Activated CD4-positive, alpha-beta memory T cell treated with anti-CD3 and anti-CD28 coated beads for 36 hours (primary cell): ENCODE measurements at places on chromosomes 4 and X. TPM values are rescaled to one million over a fixed set of nuclear protein-coding genes. Genes with fewer than 3 reads are reported as not detected.

DCLK2 gene
- not detected for total RNA-seq

PGAM4 gene
- 1.9 TPM for total RNA-seq

MTTP gene
- not detected for total RNA-seq

KLF8 gene
- 3.2 TPM for total RNA-seq

GAGE12E gene
- total RNA-seq: not detected

CXCL11 gene
- not detected for total RNA-seq

AFF2 gene
- 0.36 TPM for total RNA-seq

USP17L30 gene
- total RNA-seq: not detected

DLG3 gene
- 25.4 TPM for total RNA-seq

FRMD7 gene
- not detected for total RNA-seq

NPY5R gene
- not detected for total RNA-seq

PNMA6F gene
- not detected for total RNA-seq

PLAC1 gene
- 0.31 TPM for total RNA-seq

ADH1B gene
- total RNA-seq: not detected

TLR8 gene
- not detected for total RNA-seq

FAM200B gene
- 8.9 TPM for total RNA-seq

PDGFRA gene
- not detected for total RNA-seq

GLRB gene
- total RNA-seq: not detected

POF1B gene
- 0.21 TPM for total RNA-seq

ZNF157 gene
- total RNA-seq: 0.53 TPM

DAPP1 gene
- total RNA-seq: 23.6 TPM

RLIM gene
- total RNA-seq: 37.5 TPM

SLC9A7 gene
- total RNA-seq: 17.8 TPM

HSFX1 gene
- 0.43 TPM for total RNA-seq

FOXP3 gene
- total RNA-seq: 23.1 TPM

XIAP gene
- 36.1 TPM for total RNA-seq

CDKL5 gene
- total RNA-seq: 1.4 TPM

TLR1 gene
- total RNA-seq: 1.5 TPM

SMIM9 gene
- total RNA-seq: not detected

IDH3G gene
- 51.5 TPM for total RNA-seq

NHSL2 gene
- 0.97 TPM for total RNA-seq

FAM50A gene
- total RNA-seq: 61.9 TPM

AFP gene
- total RNA-seq: not detected

DMRTC1 gene
- total RNA-seq: not detected

PHOX2B gene
- not detected for total RNA-seq

ZNF711 gene
- total RNA-seq: 0.33 TPM
